NCI-H1417 treated with DMSO at 0.1 percent for 48 hours (cell line): ENCODE measurements at places on chromosomes 2 and 18.

DNA sequence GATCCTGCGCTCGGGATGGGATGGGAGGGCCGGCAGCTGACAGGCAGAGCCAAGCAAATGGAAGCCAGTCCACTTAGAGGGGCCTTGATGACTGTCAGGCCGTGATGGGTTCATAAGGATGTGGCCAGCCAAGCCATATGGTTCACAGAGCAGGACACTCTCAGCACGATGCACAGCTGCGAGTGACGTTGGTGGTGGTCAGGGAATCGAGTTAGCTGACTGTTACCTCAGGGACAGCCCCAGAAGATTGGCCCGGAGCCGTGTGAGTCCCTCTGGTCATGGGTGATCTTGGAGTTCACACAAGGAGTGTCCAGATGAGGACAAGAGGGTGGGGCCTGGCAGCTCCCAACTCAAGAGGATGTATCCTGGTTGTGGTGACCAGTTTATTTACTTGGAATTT is 70.2 kb downstream of the TPGS2 start:
- DNase-seq: no peak

- no peak for DNase-seq
These were observed 206.1 kb downstream of the SH3BP4 start for GRCh38 chr2:235157746-235158482.

GRCh38 chr2:100730290-100730868 is 89.6 kb upstream of the NPAS2 start:
- no peak for DNase-seq

GRCh38 chr2:8658064-8658862 is 23.6 kb upstream of the ID2 start:
- DNase-seq: no peak

DNA sequence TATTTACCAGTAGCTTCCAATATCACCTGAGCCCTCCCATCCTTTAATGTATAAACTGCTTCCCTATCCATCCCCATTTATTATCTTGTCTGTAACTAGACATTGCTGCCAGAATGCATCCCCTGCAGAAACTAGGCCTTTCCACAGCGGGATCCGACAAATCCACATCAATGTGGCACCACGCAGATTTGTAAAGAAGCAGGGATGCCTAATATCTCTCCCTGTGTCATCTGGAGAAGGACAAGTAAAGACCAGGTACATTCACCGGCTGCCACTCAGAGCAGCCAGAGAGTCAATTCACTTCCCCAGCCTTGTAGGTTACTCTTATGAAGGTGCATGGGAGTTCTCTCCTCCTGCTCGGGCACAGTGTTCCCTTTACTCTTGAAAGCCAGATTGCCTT is 98.8 kb upstream of the MAP3K20 start:
- DNase-seq: no peak

DNA sequence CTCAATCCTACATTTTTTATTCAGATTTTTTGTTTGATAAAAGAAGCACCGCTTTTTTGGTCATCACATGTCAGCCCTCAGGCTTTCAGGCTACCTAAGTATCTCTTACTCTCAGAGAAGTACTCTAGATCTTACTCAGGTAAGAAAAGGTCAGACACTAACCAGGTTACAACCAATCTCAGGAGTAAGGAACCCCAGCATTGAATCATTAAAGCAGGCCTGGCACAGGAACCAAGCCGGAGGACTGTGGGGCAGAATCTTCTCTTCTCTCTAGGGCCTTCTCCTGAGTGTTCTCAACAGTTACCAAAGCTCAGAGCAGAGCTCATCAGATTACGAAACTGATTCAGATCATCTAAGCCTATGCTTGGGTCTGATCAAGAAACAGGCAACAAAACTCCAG is 28.2 kb downstream of the RBMS1 start:
- no peak for DNase-seq

DNA sequence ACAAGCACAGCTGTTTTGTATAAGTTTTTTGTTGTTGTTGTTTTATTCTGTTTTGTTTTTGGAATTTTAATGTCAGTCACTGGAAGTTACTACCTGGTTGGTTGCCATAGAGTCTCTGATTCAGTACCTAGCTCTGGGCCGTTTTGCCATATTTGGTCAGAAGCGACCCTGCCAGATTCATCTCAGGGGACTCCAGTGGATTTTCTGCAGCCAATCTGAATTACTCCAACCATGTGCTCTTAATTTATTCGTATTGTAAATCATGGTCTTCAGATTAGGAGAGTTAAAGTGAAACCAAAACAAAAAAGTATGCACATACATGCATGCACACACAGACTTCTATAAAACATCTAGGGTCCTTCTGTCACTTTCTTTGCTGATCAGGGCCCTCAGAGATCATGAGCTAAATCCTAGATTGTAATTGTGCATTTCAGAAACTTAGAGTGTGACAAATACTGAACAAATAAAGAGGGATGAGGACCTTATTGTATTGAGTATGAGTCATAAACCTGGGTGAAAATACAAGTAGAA is 317.4 kb upstream of the UBE2E3 start:
- no peak for DNase-seq

GRCh38 chr2:100780203-100781008 is 39.5 kb upstream of the NPAS2 start:
- DNase-seq: no peak

- no peak for DNase-seq
These were observed 6.1 kb downstream of the CTDSP1 start for GRCh38 chr2:218405746-218406208.

DNA sequence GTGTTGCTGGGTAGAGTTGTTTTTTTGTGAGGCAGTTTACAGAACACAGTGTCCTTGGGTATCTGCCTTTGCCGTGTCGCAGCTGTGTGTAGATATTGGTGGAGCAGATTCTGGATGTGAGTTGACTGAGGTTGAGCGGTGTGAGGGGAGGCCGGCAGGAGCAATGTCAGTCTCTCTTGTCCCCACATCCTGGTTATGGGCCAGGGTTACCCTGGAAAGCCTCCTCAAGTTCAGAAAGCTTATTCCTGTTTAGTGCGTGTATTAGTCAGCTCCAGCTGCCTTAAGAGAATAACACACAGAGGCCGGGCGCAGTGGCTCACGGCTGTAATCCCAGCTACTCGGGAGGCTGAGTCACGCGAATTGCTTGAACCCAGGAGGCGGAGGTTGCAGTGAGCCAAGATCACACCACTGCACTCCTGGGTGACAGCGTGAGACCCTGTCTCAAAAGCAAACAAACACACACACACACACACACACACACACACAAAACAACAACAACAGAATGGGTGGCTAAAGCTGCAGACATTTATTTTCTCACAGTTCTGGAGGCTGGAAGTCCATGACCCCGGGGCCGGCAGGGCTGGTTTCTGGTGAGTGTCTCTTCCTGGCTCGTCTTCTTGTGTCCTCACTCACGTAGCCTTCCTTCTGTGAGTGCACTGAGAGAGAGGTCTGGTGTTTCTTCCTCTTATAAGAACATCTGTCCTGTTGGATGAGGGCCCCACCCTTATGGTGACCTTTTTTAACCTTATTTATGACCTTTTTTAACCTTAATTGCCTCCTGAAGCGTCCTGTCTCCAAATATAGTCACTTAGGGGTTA is 5.1 kb downstream of the NCK2 start:
- no peak for DNase-seq

- no peak for DNase-seq
These were observed 141.3 kb downstream of the L3MBTL4 start for GRCh38 chr18:6273423-6273822.

DNA sequence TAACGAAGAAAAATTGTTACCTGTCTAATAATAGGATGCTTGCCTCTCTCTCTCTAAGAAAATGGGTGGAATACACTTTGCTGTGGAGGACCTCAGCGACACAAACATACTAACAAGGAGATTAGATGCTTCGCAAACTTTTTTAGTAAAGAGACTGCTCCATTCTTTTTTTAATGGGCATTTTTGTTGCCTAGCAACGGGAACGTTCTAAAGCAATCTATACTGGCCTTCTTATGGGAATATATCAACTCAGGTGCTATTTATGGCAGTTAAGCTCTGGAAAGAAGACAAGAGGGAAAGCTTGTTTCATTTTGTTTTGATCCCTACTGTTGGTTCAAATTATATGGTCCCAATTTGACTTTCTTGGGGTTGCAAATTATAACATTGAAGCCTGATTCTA is 86.8 kb upstream of the CBLN2 start:
- peak; percentile 55 for DNase-seq

DNA sequence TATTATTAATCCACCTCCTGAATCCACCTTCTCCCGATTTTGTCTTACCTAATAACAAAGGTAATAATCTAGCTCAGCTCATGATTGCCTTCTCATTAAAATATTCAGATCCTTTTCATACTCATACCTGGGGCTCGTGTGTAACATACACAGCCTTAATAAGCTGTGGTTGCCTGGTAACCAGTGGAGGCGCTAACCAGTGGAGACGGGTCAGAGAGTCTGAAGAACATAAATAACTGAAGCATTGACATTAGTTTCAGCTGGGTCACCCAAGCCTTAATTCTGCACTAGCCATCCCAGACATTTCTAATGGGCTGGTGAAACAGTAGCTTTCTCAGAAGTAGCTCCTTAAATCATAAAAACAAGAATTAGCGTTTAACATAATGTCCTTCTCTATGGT is 14.8 kb upstream of the DTNA start:
- peak; percentile 64 for DNase-seq

DNA sequence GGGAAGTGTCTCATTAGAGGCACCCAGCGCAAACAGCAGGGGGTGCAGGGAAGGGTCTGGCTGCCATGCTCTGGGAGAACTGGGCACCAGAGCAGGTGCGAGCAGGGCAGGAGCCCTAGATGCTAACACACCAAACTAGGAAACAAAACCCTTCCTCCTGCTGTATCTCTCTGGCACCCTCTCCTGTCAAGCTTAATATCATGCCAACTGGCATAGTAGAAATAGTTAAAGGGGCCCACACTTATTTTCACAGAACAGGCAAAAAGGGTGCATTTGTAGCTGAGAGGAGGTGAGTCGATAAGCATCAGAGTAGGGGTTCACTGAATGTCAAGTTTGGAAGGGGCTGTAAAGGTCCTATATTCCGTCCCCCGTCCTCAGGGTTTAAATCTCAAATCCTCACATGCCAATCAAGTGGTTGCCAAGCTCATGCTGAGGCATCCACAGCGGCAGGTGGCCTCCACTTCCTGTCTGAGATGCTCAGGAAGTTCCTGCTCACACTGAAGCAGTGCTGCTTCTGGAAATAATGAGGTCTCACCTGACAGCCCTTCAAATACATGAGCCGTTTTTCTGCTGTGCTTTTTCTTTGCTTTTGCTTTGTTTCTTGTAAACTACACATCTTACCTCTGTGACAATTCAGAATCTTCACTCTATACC is 14.9 kb upstream of the ACKR3 start:
- DNase-seq: no peak

DNA sequence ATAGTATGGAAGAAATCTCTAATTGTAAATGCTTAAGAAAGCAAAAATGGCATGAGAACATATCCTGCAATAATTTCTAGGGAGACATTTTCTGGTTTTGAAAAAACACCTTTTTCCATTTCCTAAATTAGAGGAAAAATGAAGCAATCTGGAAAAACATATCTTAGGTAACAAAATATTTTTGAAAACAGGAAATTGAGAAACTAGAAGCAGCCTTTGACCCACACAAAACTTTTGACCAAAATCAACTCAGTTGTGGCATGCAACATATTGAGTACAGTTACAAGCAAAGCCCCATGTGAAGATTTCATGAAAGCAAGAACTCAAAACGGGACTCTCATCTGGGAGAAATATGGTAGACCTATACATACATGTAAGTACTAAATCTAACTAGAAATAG is 28.6 kb upstream of the CHAC2 start:
- DNase-seq: no peak

GRCh38 chr18:76654577-76654976 is 159.5 kb upstream of the ZNF516 start:
- DNase-seq: no peak

GRCh38 chr2:239054921-239055320 is 207.0 kb downstream of the TWIST2 start:
- DNase-seq: no peak

GRCh38 chr2:22274661-22275060 is 1110.3 kb upstream of the KLHL29 start:
- no peak for DNase-seq

GRCh38 chr18:32549248-32550110 is 78.8 kb upstream of the GAREM1 start:
- DNase-seq: peak; percentile 67

- DNase-seq: no peak
These were observed 22.0 kb downstream of the IRS1 start for GRCh38 chr2:226777611-226778010.

- DNase-seq: no peak
These were observed 128.2 kb downstream of the COL4A4 start for GRCh38 chr2:227035711-227036367.

GRCh38 chr2:10504370-10504993 is 56.4 kb upstream of the ODC1 start:
- DNase-seq: no peak

DNA sequence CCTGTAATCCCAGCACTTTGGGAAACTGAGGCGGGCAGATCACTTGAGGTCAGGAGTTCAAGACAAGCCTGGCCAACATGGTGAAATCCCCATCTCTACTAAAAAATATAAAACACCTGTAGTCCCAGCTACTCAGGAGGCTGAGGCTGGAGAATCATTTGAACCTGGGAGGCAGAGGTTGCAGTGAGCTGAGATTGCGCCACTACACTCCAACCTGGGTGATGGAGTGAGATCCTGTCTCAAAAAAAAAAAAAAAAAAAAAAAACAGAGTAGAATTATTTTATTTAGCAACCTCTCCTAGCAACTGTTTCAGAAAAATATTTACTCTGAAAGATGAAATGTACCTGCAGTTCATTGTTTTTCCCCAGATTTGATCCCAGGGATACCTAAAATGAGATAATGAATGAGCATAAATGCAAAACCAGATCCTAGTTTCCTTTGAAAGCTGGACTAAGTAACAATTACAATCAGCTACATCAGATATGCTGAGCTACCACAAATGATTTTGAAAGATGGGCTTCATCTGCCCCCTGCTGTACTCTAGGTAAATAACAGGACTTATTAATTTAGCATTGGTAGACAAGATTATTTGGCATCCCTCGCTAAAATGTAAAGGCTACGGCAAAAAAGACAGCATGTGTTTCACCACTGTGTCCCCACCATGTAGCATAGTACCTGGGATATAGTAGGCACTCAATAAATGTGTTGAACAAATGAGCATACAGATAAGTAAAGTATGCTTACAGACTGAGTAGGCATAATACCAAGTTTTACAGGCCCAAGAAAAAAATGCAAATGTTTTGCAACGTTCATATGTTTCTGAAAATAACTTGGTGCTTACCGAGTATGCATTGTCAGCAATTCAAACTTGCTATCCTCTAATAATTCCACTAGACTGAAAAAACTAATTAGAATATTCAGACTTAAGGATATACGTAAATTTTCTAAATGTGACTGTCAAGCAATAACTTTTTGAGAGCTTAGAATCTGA is 102.5 kb downstream of the ATL2 start:
- DNase-seq: peak; percentile 83
